ENCODE measurements at places on chromosomes 12 and 14. TPM values are rescaled to one million over a fixed set of nuclear protein-coding genes. Genes with fewer than 3 reads are reported as not detected.

GRCh38 chr14:63241096-63241495 lies 36.9 kb downstream of the RHOJ start:
- no peak for DNase-seq

- no peak for DNase-seq
Measured at GRCh38 chr14:105862581-105863239, 336.3 kb downstream of the TMEM121 start.

- DNase-seq, result no peak
Measured at GRCh38 chr12:58877243-58877743, 43.0 kb downstream of the LRIG3 start.

DNA sequence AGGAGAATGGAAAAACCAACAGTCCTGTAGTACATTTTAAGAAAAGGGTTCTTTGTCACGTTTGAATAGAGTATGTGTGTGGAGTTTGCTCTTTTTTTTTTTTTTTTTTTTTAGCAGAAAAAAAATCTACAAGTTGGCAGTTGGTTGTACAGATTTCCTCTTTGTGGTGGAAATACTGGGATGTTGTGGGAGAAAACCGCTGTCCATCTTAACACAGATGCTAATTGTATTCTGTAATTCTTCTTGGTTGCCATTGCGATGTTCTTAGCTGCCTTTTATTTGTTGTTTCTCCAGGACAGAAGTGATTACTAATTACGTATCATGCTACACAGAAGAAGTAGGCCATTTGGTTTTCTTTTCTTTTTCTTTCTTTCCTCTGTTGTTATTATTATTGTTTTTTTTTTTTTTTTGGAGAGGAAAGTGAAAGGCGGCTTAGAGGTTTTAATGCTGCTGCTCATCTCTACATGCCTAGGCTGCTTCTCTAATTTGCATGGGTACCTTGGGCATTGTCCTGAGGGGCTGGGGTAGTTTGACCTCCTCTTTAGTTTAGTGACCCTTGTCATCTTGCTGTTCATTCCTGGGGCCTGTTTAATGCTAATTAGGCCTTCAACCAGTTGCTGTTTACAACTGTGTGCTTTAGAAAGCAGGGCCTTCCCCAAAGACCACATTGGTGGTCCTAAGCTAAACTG lies 94.7 kb downstream of the TMTC2 start:
- DNase-seq, result no peak

DNA sequence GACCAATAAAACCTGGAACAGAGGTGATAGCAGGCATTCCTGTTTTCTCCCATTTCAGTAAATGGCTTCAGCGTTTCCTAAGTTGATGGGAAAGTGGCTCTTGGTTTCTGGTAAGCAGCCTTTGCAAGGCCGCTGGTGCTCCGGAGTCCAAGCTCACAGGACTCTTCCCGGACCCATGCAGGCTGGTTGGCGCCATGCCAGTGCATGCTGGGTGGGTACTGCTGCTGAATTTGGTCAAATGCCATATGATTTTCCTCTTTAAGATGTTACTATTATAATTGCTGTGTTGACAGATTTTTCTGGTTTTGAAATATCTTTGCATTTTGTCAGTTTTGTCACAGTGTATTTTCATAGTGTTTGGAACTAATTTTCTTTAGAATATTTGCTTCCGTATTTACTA lies 27.7 kb downstream of the PPP2R5C start:
- no peak for DNase-seq

GRCh38 chr14:37888234-37888633 lies 292.8 kb downstream of the TTC6 start:
- DNase-seq, result no peak

GRCh38 chr12:51343201-51343600 lies 3.3 kb downstream of the CELA1 start:
- no peak for DNase-seq

DNA sequence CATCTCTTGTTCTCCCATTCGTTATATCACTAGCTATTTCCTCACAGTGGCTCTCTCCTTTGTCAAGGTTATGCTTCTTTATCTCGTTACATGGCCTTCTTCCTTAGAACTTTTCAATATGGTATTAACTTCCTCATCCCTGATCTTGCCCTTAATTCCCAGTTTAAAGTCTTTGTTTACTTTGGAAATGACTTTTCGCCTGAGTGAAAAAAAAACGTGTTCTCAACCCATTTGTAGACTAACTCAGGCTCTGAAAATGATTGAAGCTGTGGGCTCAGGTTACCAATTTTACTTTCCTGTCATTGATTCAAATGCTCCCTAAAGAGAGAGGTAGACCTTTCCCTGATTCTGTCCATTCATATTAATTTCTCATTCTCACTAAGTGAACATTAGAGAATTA lies 135.2 kb downstream of the NUBPL start:
- DNase-seq, result no peak

DNA sequence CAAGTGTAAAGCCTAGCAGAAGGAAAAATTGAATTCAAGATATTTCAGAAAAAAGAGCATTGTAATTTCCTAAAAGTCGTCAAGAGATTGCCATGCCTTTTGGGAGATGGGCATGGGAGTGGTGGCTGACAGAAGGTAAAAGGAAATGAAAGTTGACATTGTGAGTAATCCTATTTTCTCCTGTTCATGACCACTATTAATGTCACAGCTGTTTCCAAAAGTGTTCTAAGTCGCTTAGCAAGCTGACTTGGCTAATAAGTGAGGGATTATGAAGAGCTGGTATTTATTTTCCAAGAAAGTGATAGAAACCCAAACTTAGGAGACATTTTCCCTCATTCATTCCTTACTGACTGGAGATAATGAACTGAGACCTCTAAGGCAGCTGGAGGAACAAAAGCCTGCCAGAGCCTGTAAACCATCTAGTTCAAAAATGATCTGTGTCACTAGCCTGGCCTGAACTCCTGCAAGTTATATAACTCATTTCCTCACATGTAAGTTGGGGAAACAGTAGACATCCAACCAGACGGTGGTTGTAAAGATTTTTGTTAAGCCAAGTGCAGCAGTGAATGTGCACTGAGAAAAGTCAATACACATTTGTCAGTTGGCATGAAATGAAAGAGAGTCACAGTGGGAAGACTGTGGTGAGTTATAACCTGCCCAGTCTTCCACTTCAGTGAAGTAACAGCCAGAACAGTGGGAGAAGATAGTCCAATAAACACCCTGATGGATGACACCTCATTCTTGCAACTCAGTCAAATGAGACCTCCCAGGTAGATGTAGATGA lies 75.8 kb downstream of the DIO2 start:
- no peak for DNase-seq

DNA sequence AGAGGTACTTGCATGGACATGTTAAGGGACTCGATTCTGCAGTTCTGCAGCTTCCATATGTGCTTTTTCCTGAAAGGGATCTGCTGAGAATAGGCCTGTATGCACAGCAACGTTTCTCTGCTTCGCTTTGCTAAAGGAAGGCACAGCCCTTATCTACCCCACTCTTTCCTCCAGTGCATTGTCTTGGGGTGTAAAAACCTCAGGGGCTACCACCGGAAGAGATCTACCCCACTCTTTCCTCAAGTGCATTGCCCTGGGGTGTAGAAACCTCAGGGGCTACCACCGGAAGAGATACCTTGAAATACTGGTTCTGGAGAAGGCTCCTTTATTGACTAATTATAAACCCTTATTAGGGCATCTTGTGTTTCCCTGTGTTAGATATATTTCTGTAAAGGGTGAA lies 52.9 kb downstream of the SEL1L start:
- DNase-seq, result no peak

DNA sequence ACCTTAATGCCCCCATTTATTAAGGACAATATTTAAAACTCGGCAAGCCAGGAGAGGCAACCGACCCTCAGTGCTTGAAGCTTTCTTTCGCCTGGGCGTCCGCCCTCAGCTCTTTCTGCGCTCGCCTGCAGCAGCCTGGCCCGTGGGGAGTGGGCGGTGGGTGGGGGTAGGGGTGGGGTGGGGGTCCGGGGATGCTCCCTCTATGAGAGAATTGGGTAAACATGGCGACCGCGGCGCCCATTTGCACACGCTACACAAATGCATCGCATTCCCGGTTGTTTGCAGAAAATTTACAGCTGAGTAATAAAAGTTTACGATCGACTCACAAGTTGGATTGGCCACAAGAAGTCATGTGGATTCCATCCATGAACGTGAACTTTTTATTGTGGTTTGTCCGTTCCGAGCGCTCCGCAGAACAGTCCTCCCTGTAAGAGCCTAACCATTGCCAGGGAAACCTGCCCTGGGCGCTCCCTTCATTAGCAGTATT lies 7.7 kb downstream of the HOXC8 start:
- DNase-seq, result no peak

GRCh38 chr12:76417116-76417515 lies 68.9 kb upstream of the BBS10 start:
- no peak for DNase-seq

DNA sequence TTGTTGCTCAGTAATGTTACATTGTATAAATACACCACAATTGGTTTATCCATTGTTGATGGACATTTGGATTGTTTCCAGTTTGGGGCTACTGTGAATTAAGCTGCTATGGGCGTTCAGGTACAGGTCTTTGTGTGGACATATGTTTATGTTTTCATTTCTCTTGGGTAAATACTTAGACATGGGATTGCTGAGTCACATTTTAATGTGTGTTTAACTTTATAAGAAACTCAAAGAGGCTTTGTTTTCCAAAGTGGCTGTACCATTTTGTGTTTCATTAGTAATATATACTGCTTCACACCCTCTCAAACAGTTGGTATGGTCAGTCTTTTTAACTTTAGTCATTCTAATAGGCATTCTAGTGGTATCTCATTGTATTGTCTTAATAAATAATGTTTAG lies 225.0 kb downstream of the SPTSSA start:
- no peak for DNase-seq

- DNase-seq, result no peak
Measured at GRCh38 chr12:32611986-32612385, 67.1 kb upstream of the DNM1L start.

GRCh38 chr12:60075091-60075490 lies 479.3 kb downstream of the SLC16A7 start:
- DNase-seq, result no peak

DNA sequence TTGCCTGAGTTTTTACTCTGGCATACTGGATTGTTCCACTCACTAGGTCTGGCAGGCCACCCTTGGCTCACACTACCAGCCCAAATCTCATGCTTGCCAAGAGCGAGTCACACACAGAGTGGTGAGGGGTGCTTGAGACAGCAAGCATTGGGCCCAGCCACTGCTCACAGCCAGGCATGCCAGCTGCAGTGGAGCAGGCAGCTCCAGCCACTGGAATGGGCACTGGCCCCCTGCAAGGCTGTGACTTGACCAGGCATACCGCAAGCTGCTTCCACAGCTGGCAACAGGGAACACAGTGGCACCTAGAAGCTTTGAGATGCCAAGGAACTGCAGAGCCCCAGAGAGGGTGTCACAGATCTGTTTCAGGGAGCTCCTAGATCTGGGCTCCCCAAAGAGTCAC lies 488.5 kb downstream of the LRFN5 start:
- DNase-seq, result no peak

GRCh38 chr12:105464406-105464805 lies 133.9 kb downstream of the C12orf75 start:
- no peak for DNase-seq

- DNase-seq, result no peak
Measured at GRCh38 chr14:68734231-68734732, 58.6 kb downstream of the ZFP36L1 start.

GRCh38 chr12:123031171-123031845 lies 50.8 kb downstream of the ARL6IP4 start:
- DNase-seq, result no peak

DNA sequence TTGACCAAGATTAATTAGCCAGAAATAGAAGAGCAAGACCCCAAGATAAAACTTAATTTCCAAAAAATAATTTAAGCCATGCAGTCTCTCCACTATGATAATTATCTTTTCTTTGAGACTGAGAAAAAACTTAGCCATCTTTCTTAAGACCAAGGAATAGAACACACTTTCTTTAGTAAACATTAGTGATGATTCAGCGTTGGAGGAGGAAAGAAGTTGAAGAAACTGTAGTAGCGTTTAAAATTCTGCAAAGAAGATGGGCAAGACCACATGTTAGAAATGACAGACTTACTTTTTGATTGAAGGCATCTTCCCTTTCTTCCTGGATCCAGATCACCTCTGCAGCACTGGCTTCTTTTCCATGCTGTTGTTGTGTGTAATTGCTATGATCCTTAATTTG lies 124.8 kb upstream of the RASSF8 start:
- DNase-seq, result no peak

DNA sequence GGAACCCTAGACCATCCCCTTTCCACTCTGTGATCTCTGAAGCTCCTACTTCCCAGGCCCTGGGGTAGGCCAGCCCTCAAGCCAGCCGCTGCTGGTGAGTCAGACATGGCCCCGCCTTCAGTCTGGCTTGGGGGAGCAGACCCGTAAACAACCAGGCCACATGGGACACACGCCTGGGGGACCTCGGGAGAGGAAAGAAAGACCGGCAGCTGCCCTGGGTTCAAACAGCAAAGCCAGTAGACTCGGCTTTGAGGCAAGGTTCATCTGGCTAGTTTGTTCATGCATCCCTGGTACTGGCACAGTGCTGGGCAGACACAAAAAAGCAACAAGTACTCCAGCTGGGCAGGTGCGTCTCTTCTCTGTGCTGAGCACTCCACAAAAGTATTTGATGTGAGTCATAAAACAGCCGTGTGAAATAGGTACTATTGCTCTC lies 101.9 kb downstream of the SETD3 start:
- no peak for DNase-seq

- DNase-seq, result peak; percentile 39
Measured at GRCh38 chr14:104282332-104283196, 144.2 kb downstream of the KIF26A start.

- no peak for DNase-seq
Measured at GRCh38 chr12:89479982-89480381, 44.6 kb downstream of the GALNT4 start.

AHNAK2 gene
- total RNA-seq, result 15.1 TPM

NRIP2 gene
- 0.16 TPM for total RNA-seq

NDRG2 gene
- 251 TPM for total RNA-seq

DLGAP5 gene
- under 0.01 TPM for total RNA-seq

RD3L gene
- not detected for total RNA-seq

TAS2R14 gene
- total RNA-seq, result 7.9 TPM

COPZ1 gene
- 70.9 TPM for total RNA-seq

MYF6 gene
- total RNA-seq, result not detected

LRRC10 gene
- total RNA-seq, result not detected

HVCN1 gene
- 2.6 TPM for total RNA-seq

AKAP5 gene
- total RNA-seq, result 0.96 TPM

KRT78 gene
- not detected for total RNA-seq

TAS2R31 gene
- total RNA-seq, result 8.2 TPM

PLA2G1B gene
- total RNA-seq, result not detected

Measured in breast epithelium (tissue), 4 donors.